NCI-H2227 treated with DMSO at 0.1 percent for 48 hours (cell line): ENCODE measurements at places on chromosomes 5 and 9.

- DNase-seq = no peak
Measured at GRCh38 chr9:111037708-111038330, 451 bp downstream of the LPAR1 start.

- DNase-seq = no peak
Measured at GRCh38 chr9:68416936-68417564, 60.6 kb downstream of the PGM5 start.

- DNase-seq = no peak
Measured at GRCh38 chr5:174343826-174344225, 298.3 kb downstream of the NSG2 start.

- DNase-seq = peak; percentile 6
Measured at GRCh38 chr5:38258319-38259061, at the start of gene EGFLAM. TSS of gene EGFLAM (plus strand) at chr5:38258559. CDS start at chr5:38258755, 196 bp downstream.

DNA sequence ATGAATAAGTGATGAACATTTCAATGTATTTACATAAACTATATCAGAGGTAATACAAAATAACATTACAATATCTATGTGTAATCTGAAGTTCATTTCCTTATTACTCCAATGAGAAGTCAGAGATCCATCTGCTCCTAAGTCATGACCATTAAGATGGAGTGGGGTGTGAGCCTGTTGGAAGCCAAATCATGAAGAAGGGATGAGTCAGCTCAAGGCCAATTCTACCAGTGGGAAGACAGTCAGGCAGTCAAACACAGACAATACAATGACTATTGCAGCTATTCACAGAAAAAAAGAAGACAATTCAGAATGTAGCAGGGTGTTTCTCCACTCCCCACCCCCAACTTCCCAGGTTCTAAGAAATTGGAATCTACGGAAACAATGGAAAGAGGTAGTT is 155.0 kb downstream of the NFIB start:
- no peak for DNase-seq

DNA sequence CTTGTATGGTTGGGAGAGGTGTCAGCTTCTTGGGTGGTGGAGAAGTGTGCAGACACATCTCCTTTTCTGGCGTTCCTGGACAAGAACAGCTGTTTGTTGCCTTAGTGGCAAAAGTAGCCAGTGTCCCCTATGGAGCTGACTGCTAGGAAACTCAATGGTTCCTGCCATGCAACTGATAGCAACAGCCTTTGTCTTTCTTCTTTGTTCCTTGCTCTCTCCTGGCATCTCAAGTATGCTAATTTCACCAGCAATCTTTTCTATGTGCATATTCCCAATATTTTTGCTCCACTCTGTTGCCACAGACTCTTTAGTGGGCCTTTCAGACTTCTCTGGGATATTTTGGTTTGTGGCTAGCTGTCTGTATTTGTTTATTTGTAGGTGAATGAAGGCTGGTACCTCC is 36.7 kb downstream of the FBXO4 start:
- no peak for DNase-seq
